Myometrial cell (primary cell): ENCODE measurements at places on chromosomes 1 and 21. TPM values are rescaled to one million over a fixed set of nuclear protein-coding genes. Genes with fewer than 3 reads are reported as not detected.

The OLFML3 gene
- 153 and 175 TPM in 2 replicates for total RNA-seq

The MLLT11 gene
- total RNA-seq: 11.5 and 13.5 TPM in 2 replicates

The LRRC71 gene
- total RNA-seq: not detected in 2 replicates

The DPYD gene
- total RNA-seq: 24.8 and 29.1 TPM in 2 replicates

The RSPO1 gene
- total RNA-seq: 0.18 TPM in 1 of 2 replicates, not detected in the other

The TFF2 gene
- total RNA-seq: not detected in 2 replicates

The MTARC2 gene
- 1.2 and 4.3 TPM in 2 replicates for total RNA-seq

The C21orf91 gene
- 4.3 and 7.2 TPM in 2 replicates for total RNA-seq

The ATP1A4 gene
- total RNA-seq: not detected in 2 replicates

The TMIGD3 gene
- total RNA-seq: not detected in 2 replicates

The TFF3 gene
- not detected in 2 replicates for total RNA-seq

The AGBL4 gene
- total RNA-seq: not detected in 2 replicates

The FOXO6 gene
- not detected in 2 replicates for total RNA-seq

The HMGCS2 gene
- not detected in 2 replicates for total RNA-seq
